Activated naive CD8-positive, alpha-beta T cell treated with anti-CD3 and anti-CD28 coated beads, Interleukin-2, amount 50 U/mL, for 16 hours (primary cell): ENCODE measurements at places on chromosomes 11 and 22.

GRCh38 chr11:128231845-128232410 lies 355.4 kb downstream of the ETS1 start:
- DNase-seq, result no peak

- no peak for DNase-seq
These were observed 173.9 kb downstream of the SHANK2 start for GRCh38 chr11:71078482-71078881.

- no peak for DNase-seq
These were observed at the start of gene SHISA8 for GRCh38 chr22:41915035-41915785. Gene SHISA8 (minus strand): TSS chr22:41915074. CDS start chr22:41914667, 407 bp downstream.

- no peak for DNase-seq
These were observed 361 bp downstream of the CTSD start for GRCh38 chr11:1763336-1763795.

DNA sequence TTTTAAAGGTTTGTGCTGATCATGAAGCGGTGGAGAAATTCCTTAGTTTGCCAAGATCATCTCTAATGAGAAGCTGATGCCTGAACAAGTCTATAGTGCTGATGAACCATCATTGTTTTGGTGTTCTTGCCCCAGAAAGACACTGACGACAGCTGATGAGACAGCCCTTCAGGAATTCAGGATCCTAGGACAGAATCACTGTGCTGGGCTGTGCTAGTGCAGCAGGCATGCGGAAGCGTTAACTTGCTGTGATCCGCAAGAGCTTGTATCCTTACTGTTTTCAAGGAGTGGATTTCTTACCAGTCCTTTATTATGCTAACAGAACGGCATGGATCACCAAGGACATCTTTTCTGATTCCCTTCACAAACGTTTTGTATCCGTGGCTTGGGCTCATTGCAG lies 104.1 kb downstream of the TBC1D22A start:
- no peak for DNase-seq

DNA sequence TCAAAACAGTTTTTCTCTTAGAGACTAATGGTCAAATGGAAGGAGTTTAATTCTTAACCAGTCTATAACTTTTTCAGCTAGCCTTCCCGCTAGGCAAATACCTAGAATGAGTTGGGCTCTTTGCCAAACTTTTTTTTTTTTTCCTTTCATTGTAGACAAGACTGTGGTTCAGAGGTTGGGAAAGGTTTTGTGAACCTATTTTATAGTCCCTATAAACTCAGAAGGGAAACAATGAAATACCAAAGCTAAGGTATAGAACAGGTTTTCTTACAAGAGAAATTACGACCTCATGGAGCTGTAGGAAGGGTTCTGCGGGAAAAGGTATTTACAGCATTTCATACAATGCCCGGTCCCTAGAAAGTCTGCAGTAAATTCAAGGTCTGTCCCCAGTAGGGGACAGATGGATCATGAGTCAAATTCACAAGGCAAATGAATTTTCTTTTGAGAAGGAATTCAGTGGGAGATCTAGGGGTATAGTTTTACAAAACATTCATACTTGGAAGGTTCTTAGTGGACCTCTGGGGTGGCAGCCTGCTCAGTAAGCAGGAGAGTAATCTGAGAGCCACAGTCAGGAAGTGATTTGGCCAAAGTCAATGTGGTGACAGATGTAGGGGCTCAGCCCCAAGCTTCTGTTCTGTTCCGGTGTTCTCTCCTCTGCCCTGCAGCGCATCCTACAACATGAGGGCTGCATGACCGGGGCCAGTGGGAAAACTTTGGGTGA lies 146.8 kb downstream of the DBX1 start:
- no peak for DNase-seq

GRCh38 chr22:19930551-19931486 lies 10.8 kb upstream of the COMT start:
- DNase-seq, result no peak

- DNase-seq, result no peak
These were observed 45.4 kb upstream of the ANO3 start for GRCh38 chr11:26286472-26287066.
